ENCODE measurements at places on chromosomes 5 and 9. TPM values are rescaled to one million over a fixed set of nuclear protein-coding genes. Genes with fewer than 3 reads are reported as not detected.

MCCC2 gene
- total RNA-seq: 40.9 TPM

IRX1 gene
- not detected for total RNA-seq

REEP5 gene
- total RNA-seq: 133 TPM

ADGRD2 gene
- 0.03 TPM for total RNA-seq

C5orf52 gene
- not detected for total RNA-seq

All from A549 treated with AZD2906 at 1 μM for 4 hours (cell line).